Panc1 (cell line): ENCODE measurements at places on chromosomes 1 and 21. TPM values are rescaled to one million over a fixed set of nuclear protein-coding genes. Genes with fewer than 3 reads are reported as not detected.

DNA sequence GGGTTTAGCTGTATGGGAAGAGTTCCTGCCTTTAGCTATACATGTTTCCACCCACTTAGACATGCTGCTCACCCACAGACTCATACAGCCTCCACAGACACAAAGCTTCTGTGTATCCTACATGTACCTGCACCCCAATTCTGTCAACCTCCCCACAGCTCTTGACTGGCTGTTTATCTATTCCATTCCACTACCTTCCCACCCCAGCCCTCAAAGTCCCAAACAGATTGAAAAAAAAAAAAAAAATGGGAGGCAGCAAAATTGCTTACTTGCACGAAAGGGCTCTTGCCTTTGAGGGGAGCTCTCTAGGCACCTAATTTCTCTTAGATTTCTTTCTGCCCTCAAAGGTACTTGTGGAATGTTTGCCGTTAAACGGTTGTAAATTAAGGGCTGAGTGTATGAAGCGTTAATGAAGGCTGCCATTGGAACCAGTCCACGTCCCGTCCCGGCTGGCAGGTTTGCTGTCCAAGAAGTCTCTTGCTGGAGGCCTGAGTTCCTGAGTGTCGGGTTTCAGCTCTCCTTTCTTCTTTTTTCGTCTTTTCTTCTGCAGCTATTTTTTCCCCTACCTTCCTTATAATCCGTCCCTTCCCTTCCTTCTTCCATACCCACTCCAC, 43.6 kb downstream of the PBX1 start:
- no peak for DNase-seq

GRCh38 chr1:89962024-89962741, 32.7 kb upstream of the ZNF326 start:
- no peak for DNase-seq

- no peak for DNase-seq
Observed at GRCh38 chr1:22710701-22711049, at the start of gene EPHB2. Gene EPHB2, plus strand, starts transcription at chr1:22710839. Its CDS starts 144 bp downstream, at chr1:22710983.

DNA sequence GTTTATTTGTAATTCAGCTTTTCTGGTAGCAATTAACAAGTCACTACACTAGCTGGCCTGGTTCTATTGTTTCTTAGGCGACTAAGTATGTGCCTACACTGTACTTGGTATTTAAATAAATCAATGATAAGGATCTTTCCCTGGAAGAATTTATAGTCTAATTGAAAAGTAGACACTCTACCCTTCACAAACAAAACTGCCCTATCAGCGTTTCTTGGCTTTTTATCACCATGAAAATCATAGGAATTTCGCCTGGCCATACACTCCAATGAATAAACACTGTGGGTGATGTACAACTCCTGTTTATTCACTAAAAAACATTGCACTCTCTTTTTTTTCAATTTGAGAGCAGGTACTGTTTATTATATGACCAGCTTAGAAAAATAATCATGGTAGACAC, 702.9 kb upstream of the ADGRL2 start:
- DNase-seq, result no peak

DNA sequence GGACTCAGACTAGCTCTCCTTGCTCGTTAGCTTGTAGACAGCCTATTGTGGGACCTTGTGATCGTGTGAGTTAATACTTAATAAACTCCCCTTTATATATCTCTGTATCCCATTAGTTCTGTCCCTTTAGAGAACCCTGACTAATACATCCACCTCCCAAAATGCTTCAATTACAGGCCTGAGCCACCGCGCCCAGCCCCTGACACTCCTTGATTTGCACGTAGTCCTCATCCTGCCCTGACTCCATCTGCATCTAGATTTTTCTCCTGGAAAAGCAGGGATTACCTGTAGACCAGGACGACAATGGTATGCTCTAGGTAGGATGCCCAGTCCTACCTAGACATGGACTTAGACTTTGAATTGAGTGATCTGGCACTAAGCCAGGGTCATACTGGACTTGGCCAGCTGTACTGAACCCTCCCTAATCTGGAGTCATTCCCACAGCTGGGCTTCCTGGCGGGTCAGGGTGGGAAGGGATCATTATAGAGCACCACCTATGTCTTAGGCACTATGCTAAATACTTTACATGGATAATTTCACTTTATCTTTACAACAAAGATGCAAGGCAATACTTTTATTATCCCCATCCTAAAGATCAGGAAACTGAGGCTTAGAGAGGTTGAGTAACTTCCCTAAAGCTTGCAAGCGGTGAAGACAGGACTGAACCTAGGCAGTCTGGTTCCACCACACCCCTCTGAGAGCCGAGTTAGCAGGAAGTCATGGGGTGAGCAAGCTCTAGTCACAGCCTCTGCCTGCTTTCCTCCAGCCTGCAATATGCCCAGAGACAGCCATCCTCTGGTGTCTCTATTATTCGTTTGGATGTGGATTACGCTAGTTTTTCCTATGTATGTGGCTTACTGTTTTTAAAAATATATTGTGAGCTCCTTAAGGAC, 89.4 kb downstream of the DTL start:
- no peak for DNase-seq

Gene CCDC30
- total RNA-seq, result 1.3 TPM

Gene ADGRB2
- total RNA-seq, result 34.8 TPM

Gene MMEL1
- 0.46 TPM for total RNA-seq
